ENCODE measurements at places on chromosomes 1 and 21.

- DNase-seq = no peak
Measured at GRCh38 chr1:113751114-113751513, 8.2 kb downstream of the PHTF1 start.

DNA sequence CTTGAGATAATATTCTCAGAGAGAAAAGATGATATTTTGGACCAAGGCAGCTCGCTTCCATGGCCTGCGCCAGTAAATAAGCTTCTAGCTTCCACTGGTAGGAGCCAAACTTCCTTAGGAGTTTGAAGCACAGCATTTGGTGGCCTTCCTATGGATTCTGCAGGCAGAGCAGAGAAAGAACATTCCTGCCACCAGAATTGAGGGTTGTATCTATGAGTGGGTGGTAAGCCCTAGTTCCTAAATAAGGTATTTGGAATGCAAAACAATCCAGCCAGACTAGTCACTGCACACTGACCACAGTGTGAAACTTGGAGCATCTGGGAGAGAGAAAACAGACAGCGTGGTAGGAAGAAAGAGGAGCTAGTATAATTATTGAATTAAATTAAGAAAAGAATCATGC is 54.1 kb upstream of the BCAR3 start:
- no peak for DNase-seq

DNA sequence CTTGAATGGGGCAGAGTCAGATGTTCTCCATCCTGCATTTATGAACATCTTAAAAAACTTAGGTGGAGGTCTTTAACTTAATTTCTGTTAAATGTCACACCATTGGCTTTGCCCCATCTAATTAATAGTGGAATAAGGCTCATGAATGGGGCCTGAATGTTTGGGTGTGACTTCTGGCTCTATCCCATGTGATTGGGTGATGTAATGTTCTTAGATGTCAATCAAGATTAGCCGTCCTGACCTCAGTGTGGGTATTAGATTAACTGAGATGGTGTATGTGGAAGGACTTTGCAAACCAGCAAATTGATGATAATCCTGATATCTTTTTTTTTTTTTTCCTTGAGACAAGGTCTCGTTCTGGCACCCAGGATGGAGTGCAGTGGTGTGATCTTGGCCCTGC is 38.1 kb downstream of the C1orf21 start:
- no peak for DNase-seq

DNA sequence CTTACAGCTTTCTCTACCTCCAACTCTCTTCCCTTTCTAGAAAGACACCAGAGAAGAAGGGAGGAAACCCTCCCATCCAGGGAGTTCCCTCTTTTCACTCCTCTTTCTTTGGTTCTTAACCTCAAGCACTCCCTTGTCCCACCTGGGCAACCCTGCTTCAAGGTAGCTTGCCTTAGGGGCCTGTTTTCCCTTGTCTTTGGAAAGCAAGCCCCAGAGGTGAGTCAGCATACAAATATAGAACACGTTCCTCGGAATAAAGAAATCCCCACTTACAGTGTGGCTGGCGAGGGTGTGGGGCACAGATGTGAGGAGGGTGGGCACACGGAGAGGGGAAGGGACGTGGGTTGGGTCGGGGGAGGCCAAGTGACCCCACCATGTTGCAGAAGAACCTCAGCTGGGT is 26.1 kb upstream of the KCNE2 start:
- DNase-seq = no peak

- DNase-seq = no peak
Measured at GRCh38 chr1:229225331-229225782, 45.6 kb upstream of the RAB4A start.

DNA sequence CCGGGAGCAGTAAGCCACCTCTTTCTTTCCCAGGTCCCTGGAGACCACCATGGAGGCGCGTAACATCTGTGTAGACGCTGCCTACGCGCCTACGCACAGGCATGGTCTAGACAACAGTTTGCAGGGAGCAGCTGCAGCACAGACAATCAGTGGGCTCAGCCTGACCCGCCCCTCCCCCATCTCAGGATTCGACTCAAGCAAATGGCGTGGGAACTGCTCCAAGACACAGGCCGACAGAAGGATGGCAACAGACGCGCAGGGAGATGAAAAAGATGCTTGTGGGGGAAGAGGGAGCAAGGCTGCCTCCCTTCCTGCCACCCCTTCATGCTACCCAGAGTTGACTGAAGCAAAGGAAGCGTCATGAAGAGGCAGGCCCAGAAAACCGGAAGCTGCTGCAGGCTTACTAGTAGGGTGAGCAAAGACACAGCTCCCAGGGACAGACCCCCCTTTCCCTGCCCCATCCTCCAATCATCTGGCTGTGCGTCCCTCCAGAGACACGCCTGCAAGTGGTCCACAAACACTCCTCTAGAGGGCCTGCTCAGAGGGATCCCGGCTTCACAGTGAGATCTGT is 19.5 kb downstream of the STK40 start:
- peak; percentile 83 for DNase-seq

GRCh38 chr1:200976634-200977033 is 46.9 kb downstream of the KIF21B start:
- DNase-seq = no peak

- no peak for DNase-seq
Measured at GRCh38 chr1:150765296-150765976, at the start of gene CTSS. CTSS (minus strand) TSS chr1:150765778; CDS start chr1:150764763, 1,015 bp downstream.

DNA sequence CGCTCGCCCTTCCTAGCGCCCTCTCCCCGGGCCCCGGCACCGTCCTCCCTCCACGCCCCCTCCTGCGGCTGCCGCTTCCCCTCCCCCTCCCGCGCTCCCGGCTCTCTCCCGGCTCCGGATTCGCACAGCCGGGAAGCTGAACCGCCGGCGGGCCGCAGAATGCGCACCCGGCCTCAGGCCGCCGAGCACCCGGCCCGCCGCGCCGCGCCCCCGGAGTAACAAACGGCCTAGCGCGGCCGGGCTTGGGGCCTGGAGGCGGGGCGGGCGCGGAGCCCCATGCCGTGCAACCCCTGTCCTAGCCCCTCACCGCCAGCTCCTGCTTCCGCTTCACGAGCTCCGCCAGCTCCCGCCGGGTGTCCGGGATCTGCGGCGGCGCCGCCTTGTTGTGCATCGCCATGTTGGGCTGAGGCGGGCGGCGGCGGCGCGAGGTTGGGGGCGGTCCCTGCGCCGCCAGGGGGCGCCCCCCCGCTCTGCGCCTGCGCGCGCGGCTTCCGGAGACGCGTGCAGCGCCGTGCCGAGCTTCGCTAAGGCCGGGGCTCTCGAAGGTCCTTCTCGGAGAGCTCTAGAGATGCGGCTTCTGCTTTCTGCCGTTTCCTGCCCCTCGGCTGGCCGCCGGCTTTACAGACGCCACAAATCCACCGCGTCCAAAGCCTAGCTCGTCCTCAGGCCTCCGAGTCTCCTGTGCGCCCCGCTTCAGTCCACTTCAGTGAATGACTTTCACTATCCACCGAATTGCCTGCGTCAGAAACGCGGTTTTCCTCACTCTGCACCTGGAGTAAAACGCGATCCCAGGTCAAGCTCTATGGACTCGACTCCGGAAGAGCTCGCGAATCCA is at the start of gene MEAF6:
TSS of gene MEAF6 (minus strand) at position 417 of the 835 bp plus-strand sequence. CDS start at position 397, 20 bp downstream.
- peak; percentile 91 for DNase-seq

GRCh38 chr1:2121101-2121691 is 71.0 kb downstream of the PRKCZ start:
- DNase-seq = no peak

GRCh38 chr1:188584119-188584518 is 1755.4 kb downstream of the PLA2G4A start:
- no peak for DNase-seq

GRCh38 chr1:160935527-160936258 is 18.9 kb downstream of the ITLN2 start:
- DNase-seq = peak; percentile 44

GRCh38 chr1:91505086-91505485 is 4.4 kb downstream of the CDC7 start:
- no peak for DNase-seq

DNA sequence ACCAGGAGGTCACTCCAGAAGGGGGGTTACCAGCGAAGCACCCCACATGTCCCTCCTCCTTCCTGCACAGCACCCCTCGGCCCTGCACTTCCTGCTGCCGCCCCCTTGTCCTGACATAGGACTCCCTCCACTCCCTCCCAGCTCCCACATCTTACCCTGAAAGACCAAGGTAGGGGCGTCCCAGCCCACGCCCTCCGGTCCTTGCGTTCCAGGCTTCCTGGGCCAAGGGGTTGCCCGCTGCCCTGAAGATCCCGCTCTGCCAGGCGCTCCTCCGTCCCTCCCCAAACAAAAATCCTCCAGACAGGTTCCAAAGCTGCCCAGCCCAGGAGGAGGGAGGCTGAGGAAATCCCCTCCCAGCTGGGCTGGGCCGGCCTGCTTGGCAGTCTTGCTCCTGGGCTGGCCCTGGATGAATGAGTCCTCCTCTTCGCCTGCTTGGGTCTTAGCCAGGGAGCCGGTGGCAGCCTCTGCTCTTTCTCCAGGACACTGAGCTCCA is at the start of gene RHBDL2:
TSS of gene RHBDL2 (minus strand) at position 304 of the 493 bp plus-strand sequence. CDS start 22,618 bp downstream, outside the sequence.
- DNase-seq = peak; percentile 76

GRCh38 chr21:43854773-43855633 is 10.0 kb upstream of the AGPAT3 start:
- no peak for DNase-seq

DNA sequence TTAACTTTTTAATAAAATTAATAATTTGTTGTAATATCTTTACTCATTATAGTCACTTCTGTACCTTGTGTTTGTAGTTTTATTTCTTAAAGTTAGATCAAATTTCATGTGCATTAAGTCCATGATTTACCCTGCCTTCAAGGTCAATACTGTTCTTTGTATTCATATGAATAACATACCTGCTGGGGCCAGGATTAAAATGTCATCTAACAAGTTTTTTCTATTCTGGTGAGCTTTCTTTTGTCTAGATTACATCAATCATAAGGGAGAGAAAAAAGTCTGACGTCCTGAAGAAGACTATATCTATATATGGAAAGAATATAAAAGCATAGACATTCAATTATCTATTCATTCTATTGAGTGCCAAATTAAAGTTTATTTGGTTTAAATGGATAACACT is 232.6 kb downstream of the COL11A1 start:
- DNase-seq = no peak

DNA sequence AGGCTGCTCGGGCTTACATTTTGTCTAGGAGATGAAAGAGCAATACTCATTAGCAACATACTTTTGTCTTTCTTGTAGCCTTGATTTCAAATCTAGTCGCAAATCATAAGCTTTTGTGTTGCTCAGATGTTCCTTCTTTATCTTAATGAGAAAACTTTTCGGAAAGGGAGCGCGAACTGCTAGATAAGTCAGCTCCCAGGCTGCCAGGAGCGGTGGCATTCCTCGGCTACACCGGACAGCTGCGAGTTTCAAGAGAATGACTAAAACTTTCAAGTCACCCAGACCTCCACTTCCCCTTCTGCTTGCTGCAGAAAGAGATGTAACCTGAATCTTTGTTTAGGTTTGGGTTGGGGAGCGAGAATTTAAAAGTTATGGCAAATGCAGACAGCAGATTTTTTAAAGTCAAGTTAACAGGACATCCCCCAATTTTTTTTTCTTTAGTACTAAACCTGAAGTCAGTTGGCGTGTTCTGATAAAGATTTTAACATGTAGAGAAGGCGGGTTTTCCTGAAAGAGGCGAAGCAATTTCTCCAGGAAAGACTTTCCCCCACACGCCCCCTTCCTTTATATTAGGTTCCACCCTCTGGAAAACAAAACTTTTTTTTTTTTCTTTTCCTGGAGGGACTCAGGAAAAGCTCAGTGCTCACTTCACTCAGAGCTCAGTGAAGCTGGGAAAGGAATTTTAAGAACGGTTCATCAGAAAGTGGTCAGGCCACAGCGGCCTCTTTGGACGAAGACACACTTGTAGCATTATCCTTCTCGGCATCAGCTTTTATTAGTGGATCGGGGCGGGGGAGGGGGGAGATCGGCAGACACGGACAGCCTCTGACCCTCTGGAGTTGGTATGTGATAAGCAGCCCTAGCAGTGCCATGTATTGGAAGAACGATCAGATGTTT is at the start of gene LHX8:
TSS of gene LHX8 (plus strand) at position 639 of the 897 bp plus-strand sequence. CDS start 2,227 bp downstream, outside the sequence.
- peak; percentile 28 for DNase-seq

- DNase-seq = peak; percentile 85
Measured at GRCh38 chr1:22709891-22710700, 543 bp upstream of the EPHB2 start.

- no peak for DNase-seq
Measured at GRCh38 chr21:31398574-31398973, 54.5 kb upstream of the TIAM1 start.

- no peak for DNase-seq
Measured at GRCh38 chr1:115215703-115216521, 122.1 kb downstream of the NGF start.

GRCh38 chr21:34761758-34762330 is 93.0 kb downstream of the CLIC6 start:
- DNase-seq = no peak

GRCh38 chr1:174352117-174352516 is 95.6 kb upstream of the GPR52 start:
- no peak for DNase-seq

DNA sequence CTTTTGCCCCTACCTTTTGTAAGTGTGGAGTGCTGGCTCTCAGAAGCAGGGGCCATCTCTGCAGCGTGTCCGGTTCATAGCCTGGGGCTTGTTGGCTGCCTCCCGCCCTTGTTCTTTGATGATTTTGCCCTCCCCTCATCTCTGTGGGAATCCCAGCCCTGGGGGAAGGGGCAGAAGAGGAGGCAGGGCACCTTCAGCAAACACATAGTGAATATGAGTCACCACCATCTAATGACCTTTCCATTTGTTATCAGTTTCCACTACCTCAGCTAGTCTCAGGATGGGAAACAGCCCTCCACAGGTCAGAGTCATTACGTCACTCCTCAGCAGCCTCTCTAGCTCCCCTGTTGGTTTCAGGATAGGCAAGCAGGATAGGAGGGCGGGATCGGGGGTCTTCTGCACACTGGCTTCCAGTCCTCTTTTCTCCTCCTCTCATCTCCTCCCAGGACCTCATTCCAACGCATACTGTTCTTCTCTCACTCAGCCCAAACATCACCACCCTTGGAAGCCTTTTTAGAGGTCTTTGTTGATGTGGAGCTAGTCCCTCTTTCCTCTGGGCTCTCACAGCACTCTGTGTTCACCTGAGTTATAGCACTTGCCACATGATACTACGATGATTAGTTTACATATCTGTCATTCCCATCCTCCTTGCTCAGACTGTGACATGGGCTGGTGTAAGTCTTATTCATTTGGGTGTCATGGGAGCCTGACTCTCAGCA is 15.8 kb downstream of the GADD45A start:
- no peak for DNase-seq

- DNase-seq = no peak
Measured at GRCh38 chr1:229478852-229479251, 29.3 kb downstream of the NUP133 start.

- DNase-seq = no peak
Measured at GRCh38 chr21:45045481-45045880, 28.9 kb upstream of the ADARB1 start.

GRCh38 chr1:89277725-89278124 is 5.1 kb upstream of the GBP5 start:
- DNase-seq = no peak

DNA sequence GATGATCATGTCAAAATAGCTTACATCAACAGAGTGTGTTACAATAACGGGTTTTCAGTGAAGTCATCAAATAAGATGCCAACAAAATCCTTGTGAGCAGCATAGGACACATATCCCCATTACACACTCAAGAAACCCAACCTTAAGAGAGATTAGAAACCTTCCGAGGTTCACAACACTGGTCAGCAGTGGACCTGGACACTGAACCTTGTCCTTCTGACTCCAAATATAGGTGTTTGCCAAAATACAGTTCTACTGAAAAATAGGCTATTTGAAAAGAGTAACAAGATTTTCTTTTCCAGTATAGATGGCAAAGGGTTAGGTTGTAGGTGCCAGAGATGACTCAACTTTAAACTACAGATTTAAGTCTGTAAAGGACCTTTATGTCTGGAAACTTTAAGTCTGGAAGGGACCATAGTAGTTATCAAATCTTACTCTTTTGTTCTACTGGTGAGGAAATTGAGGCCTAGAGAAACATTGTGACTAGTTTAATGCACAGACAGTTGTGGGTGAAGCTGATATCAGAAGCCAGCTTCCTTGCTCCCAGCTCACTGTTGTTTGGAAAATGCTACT is 811 bp upstream of the REG4 start:
- DNase-seq = no peak
